ENCODE measurements at places on chromosomes 5 and 9.

GRCh38 chr9:131036071-131036470 lies 27.1 kb downstream of the LAMC3 start:
- no peak for DNase-seq

DNA sequence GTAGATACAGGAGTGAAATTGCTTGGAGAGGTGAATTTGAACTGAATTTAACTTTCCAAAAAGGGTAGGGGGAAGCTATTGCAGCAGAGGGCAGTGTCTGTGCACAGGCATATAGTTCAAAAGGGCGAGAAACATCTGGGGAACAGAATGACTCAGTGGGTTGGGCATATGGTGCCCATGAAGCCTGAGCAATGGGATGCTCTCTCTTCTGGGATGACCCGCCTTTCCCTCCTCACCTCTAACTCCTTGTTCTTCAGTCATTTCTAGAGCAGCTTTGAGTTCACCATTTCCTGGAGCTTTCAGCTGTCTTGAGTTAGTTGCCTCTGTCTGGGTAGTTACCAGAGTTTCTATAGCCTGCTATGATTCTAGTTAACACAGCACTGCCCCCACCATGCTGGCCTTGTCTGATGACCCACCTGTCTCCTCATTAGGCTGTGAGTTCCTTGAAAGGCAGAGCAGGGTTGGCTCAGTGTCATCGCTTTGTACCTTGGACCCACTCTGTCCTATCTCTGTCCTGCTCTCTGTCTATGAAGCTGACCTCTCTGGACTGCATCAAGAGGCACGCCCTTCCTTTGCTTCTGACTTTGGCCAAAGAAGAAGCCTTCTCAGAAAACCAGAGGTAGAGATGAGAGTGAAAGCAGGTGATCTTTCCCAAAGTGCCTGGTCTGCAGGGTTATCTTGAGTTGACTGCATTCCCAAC lies 299.6 kb upstream of the KLF4 start:
- no peak for DNase-seq

DNA sequence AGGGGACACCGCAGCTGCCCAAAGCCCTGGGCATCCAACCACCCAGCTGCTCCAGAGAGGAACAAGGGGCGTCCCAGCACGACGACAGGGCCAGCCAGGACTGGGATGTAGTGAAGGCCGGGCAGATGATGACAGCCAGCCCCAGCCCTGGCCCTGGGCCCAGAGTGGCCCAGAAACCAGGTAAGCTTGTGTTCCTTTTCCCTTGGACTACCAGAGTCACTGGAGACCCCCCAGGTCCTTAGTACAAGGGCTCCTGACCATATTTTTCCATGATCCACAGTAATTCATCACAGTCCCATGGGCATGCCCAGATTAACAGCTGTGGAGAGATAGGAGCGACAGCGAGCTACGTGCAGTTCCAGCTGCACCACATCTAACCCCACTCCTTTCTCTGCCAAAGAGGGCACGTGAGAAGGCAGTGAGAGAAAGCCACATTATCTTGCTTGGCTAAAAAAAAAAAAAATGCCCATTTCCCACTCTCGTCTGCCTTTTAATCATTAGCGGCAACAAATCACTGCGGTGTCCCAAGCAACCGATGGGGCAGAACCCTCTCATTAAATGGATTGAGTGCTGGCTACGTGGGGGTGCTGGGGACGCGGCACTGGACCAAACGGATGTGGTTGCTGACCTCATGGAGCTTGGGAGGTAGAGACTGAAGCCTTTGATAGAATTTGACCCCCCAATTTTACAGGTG lies 21.7 kb upstream of the SYNPO start:
- no peak for DNase-seq

DNA sequence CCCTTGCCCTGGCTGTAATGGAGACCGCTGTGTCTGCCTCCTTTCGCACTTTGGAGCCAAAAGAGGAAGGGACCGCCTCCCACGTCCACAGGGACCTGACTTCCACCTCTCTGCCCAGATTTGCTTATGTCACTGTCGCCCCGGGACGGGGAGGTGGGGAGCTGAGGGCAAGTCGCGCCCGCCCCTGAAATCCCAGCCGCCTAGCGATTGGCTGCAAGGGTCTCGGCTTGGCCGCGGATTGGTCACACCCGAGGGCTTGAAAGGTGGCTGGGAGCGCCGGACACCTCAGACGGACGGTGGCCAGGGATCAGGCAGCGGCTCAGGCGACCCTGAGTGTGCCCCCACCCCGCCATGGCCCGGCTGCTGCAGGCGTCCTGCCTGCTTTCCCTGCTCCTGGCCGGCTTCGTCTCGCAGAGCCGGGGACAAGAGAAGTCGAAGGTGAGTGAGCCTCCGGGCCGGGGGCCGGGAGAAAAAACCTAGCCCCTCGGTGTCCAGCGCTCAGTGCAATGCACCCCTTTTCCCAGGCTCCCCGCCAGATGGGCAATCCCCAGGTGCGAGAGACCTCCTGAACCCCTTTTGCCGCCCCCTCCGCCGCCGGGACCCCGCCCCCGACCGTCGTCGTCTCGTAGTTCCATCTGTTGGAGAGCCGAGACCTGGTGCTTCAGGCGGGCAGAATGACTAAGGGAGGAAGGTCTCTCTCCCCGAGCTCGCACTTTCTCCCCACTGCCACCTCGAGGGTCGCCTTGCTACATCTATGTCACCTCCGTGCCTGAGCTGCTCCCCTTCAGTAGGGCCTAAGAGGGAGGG lies at the start of gene GPX3:
Gene GPX3, plus strand, starts transcription at position 288 of the 807 bp plus-strand sequence. Its CDS starts 64 bp downstream, at position 352.
- no peak for DNase-seq

GRCh38 chr9:90966031-90966290 lies 164.3 kb downstream of the SYK start:
- no peak for DNase-seq

DNA sequence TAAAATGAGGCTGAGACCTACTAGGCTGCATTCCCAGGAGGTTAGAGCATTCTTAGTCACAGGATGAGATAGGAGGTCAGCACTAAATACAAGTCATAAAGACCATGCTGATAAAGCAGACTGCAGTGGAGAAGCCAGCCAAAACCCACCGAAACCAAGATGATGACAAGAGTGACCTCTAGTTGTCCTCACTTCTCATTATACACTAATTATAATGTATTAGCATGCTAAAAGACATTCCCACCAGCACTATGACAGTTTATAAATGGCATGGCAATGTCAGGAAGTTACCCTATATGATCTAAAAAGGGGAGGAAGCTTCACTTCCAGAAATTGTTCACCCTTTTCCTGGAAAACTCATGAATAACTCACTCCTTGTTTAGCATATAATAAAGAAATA lies 88.6 kb downstream of the PLPPR1 start:
- DNase-seq = no peak

- no peak for DNase-seq
These were observed 1.6 kb downstream of the ANXA2R start for GRCh38 chr5:43038496-43038989.

DNA sequence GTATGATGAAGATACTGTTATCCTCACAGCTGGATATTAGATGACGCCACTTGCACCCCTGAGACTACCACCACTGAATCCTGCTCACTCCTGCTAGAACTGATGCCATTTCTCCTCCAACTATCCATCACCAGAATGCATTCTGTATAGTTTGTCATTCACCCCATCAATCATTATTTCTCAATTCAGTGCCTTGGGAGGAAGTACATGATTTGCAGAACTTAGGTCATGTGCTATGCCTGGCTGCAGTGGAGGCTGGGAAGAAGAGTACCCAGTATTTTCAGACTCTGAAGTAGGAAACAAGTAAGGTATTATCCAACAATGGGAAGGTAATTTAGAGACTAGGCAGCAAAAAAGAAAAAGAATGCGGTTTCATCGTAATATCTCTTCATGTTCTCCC lies 26.2 kb upstream of the HSD17B4 start:
- no peak for DNase-seq

GRCh38 chr9:123487944-123488548 lies 132.0 kb downstream of the CRB2 start:
- DNase-seq = no peak

- DNase-seq = no peak
These were observed 2.1 kb downstream of the SLC6A3 start for GRCh38 chr5:1443171-1443570.

GRCh38 chr5:40356248-40356647 lies 323.5 kb upstream of the PTGER4 start:
- no peak for DNase-seq

DNA sequence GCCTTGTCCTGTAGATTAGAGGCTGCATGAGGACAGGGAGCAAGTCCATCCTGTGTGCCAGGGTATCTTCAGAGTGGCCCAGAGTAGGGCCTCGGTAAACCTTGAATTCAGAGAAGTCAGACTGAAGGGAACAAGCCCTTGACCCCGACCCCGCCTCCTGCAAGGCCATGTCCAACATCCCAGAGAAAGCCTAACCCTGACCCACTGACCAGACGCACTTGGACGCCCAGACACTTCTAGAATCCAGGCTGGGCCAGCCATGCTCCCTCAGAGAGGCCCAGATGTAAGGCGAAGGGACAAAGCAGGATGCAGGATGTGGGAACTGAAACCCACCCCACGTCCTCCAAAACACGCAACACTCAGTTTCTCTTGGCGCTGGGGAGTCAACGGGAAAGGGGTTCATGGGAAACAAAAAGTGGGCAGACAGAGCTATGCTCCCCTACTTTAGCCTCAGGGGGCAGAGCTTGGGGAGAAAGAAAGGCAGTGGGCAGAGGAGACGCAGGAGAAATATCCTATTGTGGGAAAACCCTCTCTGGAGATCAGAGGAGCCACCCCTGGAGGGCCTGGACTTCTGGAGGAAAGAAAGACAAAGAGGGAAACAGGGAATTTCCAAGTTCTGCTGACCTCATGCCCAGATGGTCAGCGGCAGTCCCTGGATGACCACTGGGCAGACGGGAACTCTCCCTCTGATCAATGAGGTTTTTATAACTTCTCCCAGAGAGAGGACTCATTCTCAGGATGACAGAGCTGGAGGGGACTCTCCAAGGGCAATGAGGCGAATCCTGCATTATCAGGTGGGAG lies 13.0 kb downstream of the TNIP1 start:
- no peak for DNase-seq

- no peak for DNase-seq
These were observed 280.1 kb upstream of the PUM3 start for GRCh38 chr9:3124001-3124400.

DNA sequence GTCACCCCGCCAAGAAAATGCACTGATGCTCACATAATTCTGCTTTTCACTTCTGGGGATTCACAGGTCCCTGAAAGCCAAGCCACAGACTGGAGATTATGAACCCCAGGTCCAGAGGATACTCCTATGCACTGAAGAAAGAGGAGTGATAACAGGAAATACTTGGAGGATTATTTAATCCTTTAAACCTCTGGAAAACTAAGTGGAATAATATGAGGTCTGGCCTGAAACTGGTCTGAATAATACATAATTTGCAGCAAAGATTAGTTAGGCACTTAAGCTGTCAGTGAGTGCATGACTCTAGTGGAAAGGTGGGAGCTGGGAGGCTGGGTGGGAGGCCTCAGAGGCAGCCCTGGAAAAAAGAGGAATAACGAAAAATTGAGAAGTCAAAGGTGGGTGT lies 45.7 kb downstream of the MARCHF3 start:
- DNase-seq = no peak

- DNase-seq = no peak
These were observed 53.0 kb downstream of the IL31RA start for GRCh38 chr5:55904152-55904551.

GRCh38 chr5:148708854-148709253 lies 54.5 kb upstream of the HTR4 start:
- DNase-seq = no peak

DNA sequence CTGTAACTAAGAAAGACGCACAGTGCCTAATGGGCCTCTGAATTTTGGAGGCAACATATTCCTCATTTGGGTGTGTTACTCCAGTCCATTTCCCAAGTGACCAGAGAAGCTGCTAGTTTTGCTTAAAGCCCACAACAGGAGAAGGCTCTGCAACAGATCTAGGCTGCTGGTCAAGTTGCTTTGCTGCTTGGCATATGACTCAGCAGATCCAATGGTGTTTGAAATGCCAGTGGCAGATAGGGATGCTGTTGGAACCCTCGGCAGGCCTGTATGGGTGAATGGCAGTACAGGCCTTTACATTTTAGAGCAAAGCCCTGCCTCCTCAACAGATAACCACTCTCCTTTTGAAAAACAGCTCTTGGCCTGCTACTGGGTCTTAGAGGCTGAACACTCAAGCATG lies 36.2 kb upstream of the ROR2 start:
- DNase-seq = no peak

- DNase-seq = no peak
These were observed 7.6 kb upstream of the DNAJA1 start for GRCh38 chr9:33017283-33018041.

- no peak for DNase-seq
These were observed 93.7 kb upstream of the ACTBL2 start for GRCh38 chr5:57576317-57576716.

- DNase-seq = no peak
These were observed 32.3 kb downstream of the TGFBR1 start for GRCh38 chr9:99137225-99137624.

- no peak for DNase-seq
These were observed 54.5 kb downstream of the STK10 start for GRCh38 chr5:172133359-172134029.

DNA sequence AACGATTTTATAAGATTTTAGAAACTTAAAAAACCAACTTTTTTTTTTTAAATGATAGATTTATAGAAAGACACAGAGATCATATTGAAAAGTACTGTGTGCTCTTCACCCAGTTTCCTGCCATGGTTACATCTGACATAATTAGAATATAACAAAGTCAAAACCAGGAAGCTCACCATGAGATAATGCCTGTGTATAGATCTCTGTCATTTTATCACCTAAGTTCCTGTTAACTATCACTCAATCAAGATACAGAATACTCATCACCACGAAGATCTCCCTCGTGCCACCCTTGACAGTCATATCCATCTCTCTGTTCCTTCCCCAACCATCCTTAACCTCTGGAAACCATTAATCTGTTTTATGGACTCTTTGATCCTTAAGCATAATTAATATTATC lies 39.1 kb downstream of the POC5 start:
- DNase-seq = no peak

DNA sequence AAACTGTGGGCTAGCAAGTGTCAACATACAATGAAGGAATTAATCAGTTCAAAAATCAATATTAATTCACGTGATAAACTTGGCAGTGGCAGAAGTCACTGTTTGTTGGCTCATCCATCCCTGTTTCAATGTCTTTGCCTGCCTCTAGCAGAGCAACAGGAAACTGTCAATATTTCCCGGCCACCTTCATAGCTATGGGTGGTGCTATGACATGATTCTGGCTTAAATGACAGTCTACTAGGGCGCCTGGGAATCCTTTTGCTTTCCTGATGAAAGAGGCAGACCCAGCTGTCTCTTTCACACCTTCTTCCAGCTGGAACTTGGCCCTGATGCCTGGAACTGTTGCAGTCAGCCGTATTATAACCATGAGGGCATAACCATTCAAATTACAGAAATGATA lies 72.1 kb upstream of the DNAH5 start:
- no peak for DNase-seq

GRCh38 chr5:19950897-19951296 lies 37.1 kb downstream of the CDH18 start:
- DNase-seq = no peak

- DNase-seq = no peak
These were observed 53.1 kb downstream of the NDUFS4 start for GRCh38 chr5:53613536-53613935.

GRCh38 chr5:16992444-16992843 lies 56.4 kb upstream of the MYO10 start:
- DNase-seq = no peak
